ENCODE measurements at places on chromosomes 5 and 9.

- DNase-seq: peak; percentile 16
Observed at GRCh38 chr9:116592970-116593369, 94.1 kb upstream of the TRIM32 start.

- no peak for DNase-seq
Observed at GRCh38 chr9:126534431-126535186, 79.1 kb upstream of the LMX1B start.

DNA sequence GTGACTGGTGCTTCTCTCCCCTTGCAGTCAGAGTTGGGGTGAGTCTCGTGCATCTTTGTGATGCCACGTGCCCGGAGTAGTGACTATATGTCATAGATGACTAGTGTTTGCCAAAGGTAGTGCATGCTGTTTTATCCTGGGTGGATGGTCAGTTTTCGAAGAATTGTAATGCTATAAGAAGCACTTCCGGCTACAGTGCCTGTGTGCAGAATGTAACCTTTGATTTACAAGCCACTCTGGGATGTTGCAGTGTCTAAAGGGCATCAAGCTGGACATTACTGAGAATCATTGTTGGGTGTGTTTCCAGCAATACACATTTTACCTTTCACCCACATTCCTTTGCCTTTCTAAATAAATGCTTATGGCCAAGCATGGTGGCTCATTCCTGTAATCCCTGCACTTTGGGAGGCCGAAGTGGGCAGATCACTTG lies 16.7 kb downstream of the MVB12B start:
- DNase-seq: no peak

DNA sequence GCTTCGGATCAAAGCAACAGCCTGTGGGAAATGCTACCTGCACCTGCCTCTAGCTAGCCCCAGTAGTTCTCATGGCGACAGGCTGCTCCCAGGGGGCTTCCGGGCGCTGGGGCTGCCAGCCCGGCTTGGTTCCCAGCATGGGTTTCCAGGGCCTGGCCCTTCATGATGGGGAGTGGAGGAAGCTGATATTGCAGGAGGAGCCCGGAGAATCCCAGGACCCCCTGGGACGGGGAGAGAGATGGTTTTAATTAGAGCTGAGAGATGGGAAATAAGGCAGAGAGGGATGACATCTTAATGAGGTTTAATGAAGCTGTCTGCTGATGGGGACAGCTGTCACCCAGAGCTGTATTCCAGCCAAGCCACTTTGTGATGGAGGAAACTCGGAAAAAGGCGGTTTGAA lies 78.6 kb downstream of the CFAP77 start:
- DNase-seq: no peak

DNA sequence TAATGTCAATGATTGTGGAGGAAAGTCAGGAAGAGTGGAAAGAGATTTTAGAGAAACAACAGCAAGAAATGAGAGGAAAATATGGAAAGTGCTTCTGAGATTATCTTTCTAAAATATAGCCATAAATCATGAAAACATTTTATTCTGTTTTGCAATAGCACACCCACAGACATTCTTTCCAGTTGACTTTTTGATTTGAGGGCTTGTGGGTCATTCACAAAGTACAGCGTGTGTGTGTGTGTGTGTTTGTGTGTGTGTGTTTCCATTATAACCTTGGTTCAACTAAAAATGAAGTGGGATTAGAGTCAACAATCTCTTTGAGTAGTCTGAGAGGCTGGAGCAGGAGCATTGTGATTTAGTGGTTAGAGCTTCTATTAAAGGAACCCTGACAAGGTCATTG lies 116.6 kb upstream of the GAS1 start:
- DNase-seq: peak; percentile 84

DNA sequence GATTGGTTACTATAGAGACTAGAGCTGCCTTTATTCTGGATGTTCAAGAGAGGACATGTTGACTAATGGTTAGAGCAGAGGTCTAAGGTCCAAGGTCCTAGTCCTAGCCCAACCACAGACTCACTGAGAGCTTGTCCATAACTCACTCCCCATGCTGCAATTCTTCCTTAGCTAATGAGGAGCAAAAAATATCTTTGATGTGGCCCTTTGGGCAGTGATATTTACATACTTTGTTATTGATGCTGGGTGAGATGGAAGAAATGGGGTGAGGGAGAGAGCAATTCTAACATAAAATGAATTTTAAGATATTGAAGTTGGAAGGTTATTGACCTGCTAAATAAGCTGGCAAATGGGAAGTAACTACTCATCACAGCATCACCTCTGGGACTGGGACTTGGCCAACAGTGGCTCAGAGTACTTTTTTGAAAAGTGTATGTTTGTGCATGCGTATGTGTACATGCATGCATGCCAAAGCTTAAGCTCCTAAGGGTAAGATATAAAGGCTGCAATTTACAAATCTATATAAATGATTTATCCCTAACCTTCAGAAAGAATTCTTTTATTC lies 58.0 kb upstream of the ANKRD55 start:
- DNase-seq: no peak

- peak; percentile 37 for DNase-seq
Observed at GRCh38 chr5:178590141-178590923, at the start of gene COL23A1. COL23A1 (minus strand) TSS chr5:178590393.

DNA sequence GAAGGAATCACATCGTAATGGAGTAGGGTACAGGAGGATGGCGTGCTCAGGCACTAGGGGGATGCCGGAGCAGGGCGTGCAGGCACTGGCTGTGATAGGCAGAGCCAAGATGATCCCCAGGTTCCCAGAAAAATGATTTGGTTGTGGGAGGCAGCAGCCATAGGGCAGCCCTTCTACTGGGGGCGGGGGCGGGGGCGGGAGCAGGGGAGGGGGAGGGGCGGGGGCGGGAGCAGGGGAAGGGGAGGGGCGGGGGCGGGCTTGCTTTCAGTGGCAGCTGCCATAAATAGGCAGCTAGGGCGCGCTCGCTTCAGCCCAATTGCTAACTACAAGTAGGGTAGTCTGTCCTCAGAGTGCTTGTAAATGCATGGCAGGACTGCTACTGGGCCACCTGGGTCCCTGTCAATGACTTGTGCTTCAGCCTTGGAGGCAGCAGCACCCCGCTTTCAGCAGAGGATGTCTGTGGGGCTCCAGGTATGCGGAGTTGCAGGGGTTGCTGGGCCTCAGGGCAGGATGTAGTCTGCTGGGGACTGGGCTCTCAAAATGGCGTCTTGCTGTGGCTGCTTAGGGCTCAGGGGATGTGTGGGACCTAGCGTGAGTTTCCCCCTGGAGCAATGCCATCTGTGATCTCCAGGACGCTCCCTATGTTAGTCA lies 354.3 kb downstream of the RAB3C start:
- no peak for DNase-seq

DNA sequence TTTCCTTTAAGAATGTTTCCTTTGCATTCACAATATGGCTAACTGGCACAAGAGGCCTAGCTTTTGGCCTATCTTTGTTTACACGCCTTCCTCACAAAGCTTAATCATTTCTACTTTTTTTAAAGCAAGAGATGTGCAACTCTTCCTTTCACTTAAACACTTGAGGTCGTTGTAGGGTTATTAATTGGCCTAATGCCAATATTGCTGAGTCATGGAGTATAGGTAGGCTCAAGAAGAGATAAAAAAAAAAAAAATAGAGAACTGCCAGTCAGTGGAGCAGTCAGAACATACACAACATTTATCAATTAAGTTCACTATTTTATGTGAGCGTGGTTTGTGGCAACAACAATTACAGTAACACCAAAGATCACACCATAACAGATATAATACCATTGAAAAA lies 5.9 kb downstream of the FKBP15 start:
- DNase-seq: no peak

DNA sequence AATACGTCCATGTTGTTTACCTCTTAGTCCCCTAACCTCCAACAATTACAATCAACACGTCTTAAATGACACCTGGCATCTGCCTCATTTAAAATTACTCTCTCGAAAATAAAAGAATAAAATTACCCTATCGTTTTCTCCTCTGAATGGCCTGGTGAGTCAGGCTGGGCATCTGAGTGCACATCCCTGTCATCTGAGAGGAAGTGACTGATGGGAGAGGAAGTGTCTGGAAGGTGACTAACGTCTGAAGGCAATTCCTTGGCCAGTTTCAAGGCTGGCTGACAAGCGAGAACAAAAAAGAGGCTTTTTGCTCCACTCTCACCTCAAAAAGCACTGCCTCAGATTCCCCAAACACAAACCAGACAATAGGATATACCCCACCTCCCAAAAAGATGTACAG lies 57.7 kb downstream of the MAPKAP1 start:
- DNase-seq: peak; percentile 59

GRCh38 chr9:83622939-83623678 lies at the start of gene IDNK:
IDNK (plus strand) TSS chr9:83623143; CDS start chr9:83623172, 29 bp downstream.
- peak; percentile 49 for DNase-seq

DNA sequence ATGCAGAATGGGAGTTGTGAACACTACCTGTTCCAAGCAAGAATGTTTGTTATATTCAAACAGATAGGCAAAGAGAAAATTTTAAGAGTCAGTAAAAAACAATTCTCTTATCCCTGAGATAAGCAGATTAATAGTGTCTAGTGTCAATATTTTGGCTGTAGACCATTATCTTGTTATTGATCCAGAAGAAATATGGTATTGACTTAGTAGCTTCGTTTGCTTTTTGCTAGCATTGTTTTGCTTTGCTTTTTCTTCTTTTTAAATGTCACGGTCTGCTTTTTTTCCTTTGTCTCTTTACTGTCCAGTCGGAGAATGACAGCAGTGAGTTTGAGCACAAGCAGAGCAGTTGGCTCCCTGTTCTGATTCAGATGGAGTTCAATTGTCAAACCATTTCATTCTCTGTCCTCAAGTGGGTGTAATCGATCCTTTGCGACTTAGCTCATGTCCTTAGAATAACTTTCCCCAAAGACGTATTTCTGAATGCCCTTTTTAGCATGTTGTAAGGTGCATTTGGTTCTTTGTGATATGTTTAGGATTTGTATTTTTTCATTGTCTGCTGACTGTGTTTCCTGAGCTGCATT lies 29.3 kb downstream of the FUBP3 start:
- DNase-seq: no peak

GRCh38 chr5:1524799-1525623 lies 1.3 kb upstream of the LPCAT1 start:
- DNase-seq: no peak

- DNase-seq: peak; percentile 66
Observed at GRCh38 chr9:115013998-115014397, 83.6 kb upstream of the TNFSF8 start.

- DNase-seq: no peak
Observed at GRCh38 chr5:149672701-149673476, 57.2 kb upstream of the PPARGC1B start.

DNA sequence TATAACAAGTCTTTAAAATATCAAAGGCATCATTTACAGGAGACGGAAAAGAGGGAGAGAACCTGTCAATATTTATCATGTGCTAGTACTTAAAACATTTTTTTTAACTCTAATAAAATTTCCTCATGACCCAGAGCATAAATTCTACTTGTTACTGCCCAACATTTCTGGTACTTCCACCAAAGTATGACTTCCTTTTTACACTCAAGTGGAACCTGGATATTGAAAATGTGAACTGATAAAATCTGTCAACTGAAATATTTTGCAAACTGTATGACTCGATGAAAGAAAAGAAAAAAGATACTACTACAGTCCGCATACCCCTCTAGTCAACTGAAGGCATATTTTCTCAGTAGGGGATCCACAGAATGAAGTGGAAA lies 37.1 kb downstream of the FAM13B start:
- DNase-seq: no peak

- no peak for DNase-seq
Observed at GRCh38 chr9:21081999-21082398, 4.3 kb upstream of the IFNB1 start.

All from fibroblast of gingiva (primary cell).